ENCODE measurements at places on chromosomes 5 and 9.

- DNase-seq = peak; percentile 41
Measured at GRCh38 chr5:103216137-103216536, 42.4 kb upstream of the MACIR start.

GRCh38 chr5:180075703-180076102, 4.1 kb upstream of the RNF130 start:
- DNase-seq = no peak

DNA sequence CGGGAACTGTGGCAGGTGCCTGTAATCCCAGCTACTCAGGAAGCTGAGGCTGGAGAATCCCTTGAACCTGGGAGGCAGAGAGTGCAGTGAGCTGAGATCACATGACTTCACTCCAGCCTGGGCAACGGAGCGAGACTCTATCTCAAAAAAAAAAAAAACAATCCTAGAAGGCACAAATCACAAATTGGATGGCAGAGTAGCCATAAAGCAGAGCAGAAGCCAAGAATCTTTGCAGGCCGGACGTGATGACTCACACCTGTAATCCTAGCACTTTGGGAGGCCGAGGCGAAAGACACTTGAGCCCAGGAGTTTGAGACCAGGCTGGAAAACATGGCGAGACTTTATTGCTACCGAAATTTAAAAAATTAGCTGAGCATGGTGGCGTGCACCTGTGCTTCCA, 9.2 kb upstream of the FUBP3 start:
- DNase-seq = peak; percentile 76

GRCh38 chr5:41924872-41925554, at the start of gene FBXO4:
TSS of gene FBXO4 (plus strand) at chr5:41925281. CDS start at chr5:41925310, 29 bp downstream.
- DNase-seq = peak; percentile 82

- DNase-seq = no peak
Measured at GRCh38 chr9:133168432-133168831, 4.7 kb upstream of the GBGT1 start.

DNA sequence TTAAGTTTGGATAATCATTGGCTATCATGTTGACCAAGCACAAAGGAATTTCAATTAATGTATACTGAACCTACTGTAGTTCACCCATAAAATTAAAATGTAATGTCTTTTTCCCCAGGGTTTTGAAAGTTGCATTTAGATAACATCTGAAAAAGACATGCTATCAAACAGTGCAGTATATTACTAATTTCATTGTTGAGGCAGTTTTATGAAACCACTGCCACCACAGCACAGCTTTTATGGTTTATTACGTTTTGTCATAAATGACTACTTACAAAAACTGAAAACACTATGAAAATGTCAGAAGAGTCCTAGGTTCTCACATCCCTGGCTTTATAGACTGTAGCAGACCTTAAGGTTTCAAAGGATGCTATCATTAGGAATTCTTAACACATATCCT, 32.0 kb upstream of the HAPLN1 start:
- no peak for DNase-seq

Data from iris pigment epithelial cell (primary cell).